Endodermal cell (in vitro differentiated cells): ENCODE measurements at places on chromosomes 2 and 18.

DNA sequence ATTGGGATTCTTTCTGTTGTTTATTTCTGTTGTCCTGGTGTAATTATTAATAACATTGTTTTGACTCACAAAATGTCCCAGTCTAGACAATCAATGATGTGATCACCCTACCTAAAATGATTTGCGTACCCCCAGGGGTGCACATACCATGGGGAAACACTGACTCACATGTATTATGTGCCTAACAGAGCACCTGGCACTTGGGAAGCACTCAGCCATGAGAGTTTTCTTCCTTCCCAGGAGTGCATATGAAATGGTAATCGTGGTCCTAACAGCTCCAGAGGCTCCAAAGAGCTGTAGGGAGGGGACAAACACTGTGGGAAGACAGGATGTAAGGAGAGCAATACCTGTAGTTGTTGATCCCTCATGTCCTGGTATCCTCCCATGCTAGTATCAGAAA is 187.8 kb upstream of the ERBB4 start:
- DNase-seq, result peak; percentile 58

DNA sequence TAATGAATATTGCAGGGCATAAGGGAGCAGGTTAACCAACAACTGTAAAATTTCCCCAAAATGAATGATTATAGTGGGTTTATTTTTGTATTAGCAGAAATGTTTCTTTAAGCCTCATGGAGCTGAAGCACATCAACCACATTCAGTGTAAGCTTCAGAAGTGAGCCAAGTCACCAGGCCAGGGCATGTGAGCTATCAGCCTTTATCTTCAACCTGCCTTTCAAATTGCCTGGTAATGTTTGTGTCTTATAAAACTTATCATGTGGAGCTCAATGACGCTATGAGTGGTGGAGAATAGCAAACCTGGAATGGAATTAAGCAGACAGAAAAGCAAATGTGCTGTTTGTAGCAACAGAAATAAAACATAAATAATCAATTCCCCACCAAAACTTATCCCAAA is 1068.4 kb downstream of the LRP1B start:
- no peak for DNase-seq

DNA sequence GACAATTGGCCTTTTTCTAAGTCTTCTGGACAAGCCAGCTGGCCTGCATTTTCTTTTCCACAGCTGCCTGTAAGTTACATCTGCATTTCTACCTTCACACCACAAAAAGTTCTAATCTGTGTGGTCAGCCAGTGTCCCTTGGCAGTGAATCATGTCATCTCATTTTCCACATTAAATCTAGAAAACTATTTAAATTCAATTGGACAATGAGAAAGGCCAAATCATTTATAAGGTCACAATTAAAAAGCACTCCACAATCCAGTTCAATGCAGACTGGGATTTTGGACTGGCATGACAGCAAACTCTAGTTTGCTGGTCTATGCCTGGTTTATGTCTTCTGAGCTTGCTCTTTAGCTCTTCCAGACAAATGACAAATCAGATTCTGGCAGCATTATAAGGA is 494.2 kb upstream of the SPHKAP start:
- DNase-seq, result no peak

- DNase-seq, result no peak
Measured at GRCh38 chr2:224101820-224102630, 62.9 kb upstream of the SERPINE2 start.

DNA sequence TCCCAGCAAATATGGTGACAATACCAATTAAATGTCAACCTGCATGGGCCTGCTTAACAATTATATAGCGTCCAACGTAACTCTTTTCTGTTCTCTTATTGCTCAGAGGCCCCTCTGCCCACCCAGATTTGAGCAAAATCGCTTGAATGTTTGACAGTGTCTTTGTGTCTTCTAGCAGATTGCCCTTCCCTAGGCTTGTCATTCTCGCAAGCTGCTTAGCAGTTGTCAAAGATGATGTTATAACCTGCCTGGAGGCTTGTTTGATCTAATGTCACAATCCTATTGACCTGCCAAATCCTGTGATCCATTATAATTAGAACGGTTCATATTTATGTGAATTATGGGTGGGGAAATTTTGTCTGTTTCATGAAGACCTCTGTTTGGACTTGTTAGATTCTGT is 108.8 kb downstream of the FARSB start:
- DNase-seq, result no peak

DNA sequence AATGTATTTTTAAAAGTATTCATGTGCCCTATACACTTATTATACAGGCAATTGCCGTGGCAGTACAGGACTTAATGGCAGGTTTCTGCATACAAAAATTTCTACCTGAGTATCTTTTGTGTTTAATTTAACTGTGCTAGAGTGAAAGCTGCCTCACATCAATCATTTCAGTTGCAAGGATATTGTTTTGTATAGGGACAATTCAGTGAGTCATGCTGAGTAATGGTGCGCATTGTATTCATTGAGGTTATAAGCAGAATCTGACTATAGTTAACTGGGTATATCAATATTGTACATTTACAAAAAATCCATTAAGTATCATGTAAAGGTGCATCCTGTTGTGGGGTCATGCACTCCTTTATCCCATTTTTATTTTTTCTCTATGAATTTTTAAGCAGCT is 121.5 kb downstream of the GCA start:
- DNase-seq, result no peak

DNA sequence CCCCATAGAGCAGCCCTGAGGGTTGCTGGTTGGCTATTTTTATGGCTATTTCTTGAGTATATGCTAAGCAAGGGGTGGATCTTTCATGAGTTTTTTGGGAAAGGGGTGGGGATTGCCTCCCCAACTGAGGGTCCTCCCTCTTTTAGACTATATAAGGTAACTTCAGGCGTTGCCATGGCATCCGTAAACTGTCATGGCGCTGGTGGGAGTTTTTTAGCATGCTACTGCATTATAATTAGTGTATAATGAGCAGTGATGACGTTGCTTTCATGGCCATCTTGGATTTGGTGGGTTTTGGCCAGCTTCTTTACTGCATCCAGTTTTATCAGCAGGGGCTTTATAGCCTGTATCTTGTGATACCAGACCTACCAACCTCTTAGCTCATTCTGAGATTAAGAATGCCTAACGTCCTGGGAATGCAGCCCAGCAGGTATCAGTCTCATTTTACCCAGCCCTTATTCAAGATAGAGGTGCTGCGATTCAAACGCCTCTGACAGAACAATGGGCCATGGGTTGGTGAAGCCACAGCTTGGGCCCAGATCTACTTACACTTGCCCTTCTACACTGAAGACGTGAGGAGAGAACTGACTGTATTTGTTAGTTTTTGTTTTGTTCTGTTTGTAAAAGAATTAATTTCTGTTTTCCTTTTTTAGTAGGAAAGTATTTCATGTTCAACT is 53.8 kb upstream of the TMEM163 start:
- DNase-seq, result peak; percentile 82

DNA sequence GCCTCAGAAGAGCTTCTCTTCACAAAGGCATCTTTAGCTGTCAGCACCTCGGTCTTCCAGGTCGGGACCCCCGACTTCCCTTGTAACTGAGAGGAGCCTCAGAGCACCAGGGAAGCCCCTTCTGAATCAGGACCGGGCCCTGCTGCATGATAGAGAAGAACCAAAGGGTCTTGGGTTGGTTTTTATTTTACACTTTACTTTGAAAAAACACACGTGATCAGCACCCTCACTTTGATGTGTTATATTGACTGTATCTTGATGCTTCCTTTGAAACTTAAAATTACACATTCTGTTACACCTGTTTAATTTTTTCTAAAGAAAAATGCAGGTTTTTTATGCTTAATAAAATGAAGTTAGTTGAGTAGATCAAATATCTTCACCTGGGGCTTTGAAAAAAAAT is 202.3 kb downstream of the FAM210A start:
- DNase-seq, result peak; percentile 7

- no peak for DNase-seq
Measured at GRCh38 chr2:31434911-31435310, 20.4 kb upstream of the XDH start.
